Hematopoietic multipotent progenitor cell treated with erythropoietin and hydrocortisone succinate and interleukin-3 and kit ligand, for 17 days (in vitro differentiated cells): ENCODE measurements at places on chromosomes 11 and 22.

- DNase-seq: no peak
Observed at GRCh38 chr11:86508604-86509587, 134.2 kb downstream of the CCDC81 start.

GRCh38 chr22:45087802-45088201, 75.9 kb upstream of the NUP50 start:
- no peak for DNase-seq

DNA sequence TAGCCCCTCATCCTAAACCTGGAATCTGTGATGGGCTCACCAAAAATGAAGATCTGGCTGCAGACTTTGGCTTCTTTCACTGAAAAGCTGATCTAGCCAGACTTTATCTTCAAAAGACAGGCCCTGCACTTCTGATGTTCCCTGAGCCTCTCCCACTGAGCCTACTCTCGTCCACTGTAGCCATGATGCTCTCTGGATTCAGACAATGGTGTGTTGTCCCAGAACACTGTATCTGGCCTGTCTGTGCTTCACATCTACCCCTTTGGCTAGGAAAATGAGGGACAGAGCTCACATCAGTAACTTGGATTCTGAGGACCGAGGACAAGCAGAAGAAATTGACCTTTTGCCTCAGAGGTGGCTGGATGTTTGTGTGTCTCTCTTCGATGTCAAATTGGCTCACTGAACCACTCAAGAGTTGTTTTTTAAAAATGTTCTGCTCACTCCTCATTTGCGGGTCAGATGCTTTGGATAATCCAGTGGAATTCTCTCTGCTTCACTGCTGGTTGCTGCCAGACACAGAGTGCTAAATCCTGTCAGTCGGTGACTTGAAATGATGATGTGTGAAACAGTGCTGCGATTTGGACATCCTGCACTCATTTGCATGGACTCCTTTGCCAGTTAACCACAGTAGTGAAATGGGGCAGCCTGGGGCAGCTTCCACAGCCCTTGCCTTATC, 67.5 kb downstream of the ARFGAP2 start:
- DNase-seq: no peak

GRCh38 chr11:94800414-94800813, 32.3 kb downstream of the AMOTL1 start:
- DNase-seq: no peak

- DNase-seq: no peak
Observed at GRCh38 chr11:34332524-34332923, 25.3 kb downstream of the ABTB2 start.

DNA sequence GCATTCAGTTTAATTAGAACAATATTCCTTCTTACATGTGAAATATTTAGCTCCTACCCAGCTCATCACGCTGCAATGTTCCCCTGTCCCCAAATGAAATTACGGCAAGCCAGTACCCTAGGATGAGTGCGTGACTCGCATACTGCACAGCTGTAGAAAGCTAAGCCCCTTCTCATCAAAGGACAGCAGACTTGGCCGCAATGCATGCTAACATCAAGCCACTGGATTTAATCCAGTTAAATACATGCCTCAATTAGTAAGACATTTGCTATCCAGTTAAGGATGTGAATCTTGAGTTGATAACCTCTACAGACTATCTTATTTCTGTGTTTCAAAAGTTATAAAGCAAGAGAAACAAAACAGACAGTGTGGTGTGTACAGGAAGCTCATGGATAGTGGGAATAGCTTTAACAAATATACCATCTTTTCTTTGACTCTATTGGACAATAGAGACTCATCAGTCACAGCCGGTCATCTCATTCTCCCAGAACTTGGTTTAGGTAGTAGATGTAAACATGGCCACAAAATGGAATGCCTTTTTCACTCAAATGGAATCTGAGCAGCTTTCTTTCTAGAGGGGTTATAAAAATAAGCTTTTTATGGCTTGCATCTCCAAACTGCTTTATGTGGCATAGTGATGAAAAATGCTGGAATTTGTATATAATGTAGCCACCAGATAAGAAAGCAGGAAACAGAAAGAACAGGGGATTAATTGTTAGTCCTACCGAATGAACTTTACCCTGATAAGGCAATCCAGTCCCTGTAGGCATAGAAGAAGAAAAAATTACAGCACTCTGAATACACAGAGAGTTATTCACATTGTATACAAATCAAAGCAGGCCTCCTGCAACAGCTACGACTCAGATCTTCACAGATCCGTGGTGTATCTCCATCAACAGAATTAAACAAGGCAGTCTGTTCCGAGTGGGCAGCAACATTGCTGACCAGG, 224.1 kb downstream of the CADM1 start:
- no peak for DNase-seq

- no peak for DNase-seq
Observed at GRCh38 chr22:27720860-27721259, 80.7 kb downstream of the MN1 start.
